A549 treated with CORT108297 at 1 μM for 4 hours (cell line): ENCODE measurements at places on chromosomes 2 and 18. TPM values are rescaled to one million over a fixed set of nuclear protein-coding genes. Genes with fewer than 3 reads are reported as not detected.

Gene CTAGE1
- total RNA-seq, result 0.05 TPM in 1 of 5 replicates, not detected in the others

Gene TTN
- total RNA-seq, result under 0.01 to 0.05 TPM (median under 0.01 TPM) in 5 replicates

Gene MOGAT1
- total RNA-seq, result not detected in 5 replicates

Gene ST6GAL2
- total RNA-seq, result 14.9 to 29.3 TPM (median 21.2 TPM) in 5 replicates

Gene ABCG5
- total RNA-seq, result not detected in 5 replicates

Gene RRM2
- total RNA-seq, result 198 to 231 TPM (median 216 TPM) in 5 replicates
